Activated naive CD8-positive, alpha-beta T cell treated with anti-CD3 and anti-CD28 coated beads, Interleukin-2, amount 10 ng/mL, durations not matched to agents 7 days and 5 days (primary cell): ENCODE measurements at places on chromosomes 3 and 15. TPM values are rescaled to one million over a fixed set of nuclear protein-coding genes. Genes with fewer than 3 reads are reported as not detected.

- peaks cover 13% of the 10 kb centered on the region for H3K4me1 ChIP-seq
- no peak overlapping the region for H3K4me3 ChIP-seq
- peaks cover 2% of the 10 kb centered on the region for H3K27me3 ChIP-seq
- no peaks in the 10 kb centered on the region for H3K36me3 ChIP-seq
- DNase-seq, result no peak
These were observed 70.5 kb downstream of the POLR2M start for GRCh38 chr15:57777003-57777402.

DNA sequence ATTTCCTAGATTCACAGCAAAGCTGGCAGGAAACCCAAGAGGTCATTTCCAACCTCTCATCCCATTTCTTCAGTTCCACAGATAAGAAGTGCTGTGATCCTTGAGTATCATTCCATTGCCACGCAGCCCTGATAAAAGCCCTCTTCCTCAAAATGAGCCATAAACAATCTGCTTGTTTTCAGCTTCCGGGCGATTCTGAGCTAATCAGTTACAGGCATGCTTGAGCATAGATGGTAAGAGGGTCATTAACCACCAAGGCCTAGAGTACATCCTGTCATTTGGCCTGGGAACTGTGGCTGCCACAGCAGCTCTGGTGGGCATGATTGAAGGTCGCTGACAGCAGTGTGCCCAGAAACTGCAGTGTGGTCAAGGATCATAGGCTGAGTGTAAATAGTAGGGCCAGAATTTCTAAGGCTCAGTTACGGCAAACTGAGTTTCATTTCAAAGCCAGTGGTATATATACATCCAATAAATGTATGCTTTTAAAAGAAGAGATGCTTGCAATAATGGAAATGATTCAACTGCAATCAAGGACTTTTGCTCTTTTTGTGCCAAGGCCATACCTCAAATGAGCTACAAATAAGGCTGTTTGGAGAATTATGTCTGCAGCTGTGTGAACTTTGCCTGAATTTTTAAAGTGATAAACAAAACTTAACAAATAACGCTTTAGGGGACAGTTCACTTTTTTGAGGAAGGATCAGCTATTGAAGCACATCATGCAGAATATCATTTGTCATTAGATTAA, 47.3 kb downstream of the P3H2 start:
- DNase-seq, result no peak
- H3K4me1 ChIP-seq, result no peaks in the 10 kb centered on the region
- H3K4me3 ChIP-seq, result no peak overlapping the region
- no peaks in the 10 kb centered on the region for H3K36me3 ChIP-seq
- peaks cover 4% of the 10 kb centered on the region for H3K27me3 ChIP-seq
- H3K27ac ChIP-seq, result no peak overlapping the region

UBAP1L gene
- total RNA-seq, result 6.1 TPM

GRCh38 chr15:56272454-56272853, 28.8 kb upstream of the RFX7 start:
- H3K27ac ChIP-seq, result no peak overlapping the region
- no peaks in the 10 kb centered on the region for H3K27me3 ChIP-seq
- H3K4me1 ChIP-seq, result no peaks in the 10 kb centered on the region

DNA sequence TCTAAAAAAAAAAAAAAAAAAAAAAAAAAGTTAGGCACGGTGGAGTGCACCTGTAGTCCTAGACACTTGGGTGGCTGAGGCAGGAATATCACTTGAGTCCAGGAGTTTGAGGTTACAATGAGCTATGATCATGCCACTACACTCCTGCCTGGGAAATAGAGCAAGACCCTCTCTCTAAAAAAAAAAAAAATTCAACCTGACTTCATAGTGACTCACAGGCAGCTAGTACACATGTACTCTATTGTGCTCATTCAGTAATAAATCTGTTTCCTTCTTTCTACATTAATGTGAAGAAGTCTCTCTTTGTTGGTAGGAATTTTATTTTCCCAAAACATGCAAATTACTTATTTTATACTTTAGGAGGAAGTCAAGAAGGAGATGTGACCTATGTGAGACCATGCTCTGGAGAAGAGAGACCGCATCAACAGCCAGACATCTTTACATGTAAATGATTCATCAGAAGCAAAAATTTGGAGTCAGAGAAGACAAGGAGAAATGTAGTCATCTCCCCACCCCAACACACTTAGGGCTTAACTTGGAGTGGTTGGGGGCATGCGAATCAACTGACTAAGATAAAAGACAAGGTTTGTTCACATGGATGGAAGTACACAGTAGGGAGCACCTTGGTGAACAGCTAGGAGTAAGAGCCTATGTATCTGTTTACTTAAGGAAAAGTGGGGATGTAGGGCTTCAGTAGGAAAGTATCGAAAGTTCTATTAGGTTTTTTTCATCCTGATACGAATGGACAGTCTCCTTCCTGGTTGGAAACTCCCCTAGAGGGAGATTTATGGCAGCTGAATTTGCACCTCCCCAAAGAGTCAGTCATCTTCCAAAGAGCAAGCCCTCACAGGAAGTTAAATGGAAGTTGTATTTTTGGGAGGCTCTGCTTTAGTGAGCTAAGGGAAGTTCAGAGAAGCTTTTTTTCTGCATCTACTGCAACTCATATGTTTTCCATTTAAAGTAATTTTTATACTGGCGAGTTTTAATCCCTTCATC, 23.0 kb upstream of the NMD3 start:
- peaks cover 2% of the 10 kb centered on the region for H3K36me3 ChIP-seq
- no peaks in the 10 kb centered on the region for H3K4me1 ChIP-seq
- H3K27me3 ChIP-seq, result peaks cover 4% of the 10 kb centered on the region
- no peak overlapping the region for H3K4me3 ChIP-seq
- DNase-seq, result no peak

- H3K4me3 ChIP-seq, result no peak overlapping the region
- no peak overlapping the region for H3K27ac ChIP-seq
- no peak for DNase-seq
- H3K36me3 ChIP-seq, result no peaks in the 10 kb centered on the region
These were observed 553.8 kb downstream of the MAGI1 start for GRCh38 chr3:65484964-65485363.

GRCh38 chr3:173892547-173892946, 495.0 kb downstream of the NLGN1 start:
- DNase-seq, result no peak
- H3K27ac ChIP-seq, result no peak overlapping the region
- no peaks in the 10 kb centered on the region for H3K4me1 ChIP-seq
- no peaks in the 10 kb centered on the region for H3K27me3 ChIP-seq

DNA sequence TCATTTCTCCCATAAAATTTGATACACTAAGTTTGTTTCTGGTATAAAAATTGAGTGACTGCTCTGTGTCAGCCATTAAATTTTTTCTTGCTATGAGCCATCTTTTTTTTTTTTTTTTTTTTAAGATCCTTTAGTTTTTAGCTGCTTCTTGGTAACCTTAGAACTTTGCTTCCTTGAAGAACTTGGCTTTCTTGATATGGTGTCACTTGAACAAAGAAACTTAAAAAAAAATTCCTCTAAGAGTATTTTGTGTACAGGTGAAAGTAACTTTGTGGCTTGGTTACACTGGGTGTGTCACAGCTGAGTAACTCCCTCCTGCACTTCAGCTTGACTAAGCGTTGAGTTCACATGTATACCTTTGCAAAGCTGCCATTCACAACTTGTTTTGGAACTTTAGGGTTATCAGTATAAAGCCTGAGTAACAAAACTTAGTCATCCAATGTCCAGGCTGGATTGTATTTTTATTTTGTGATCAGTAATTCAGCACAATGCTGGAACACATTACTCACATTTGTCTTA, 6.5 kb downstream of the CHD2 start:
- peaks cover 67% of the 10 kb centered on the region for H3K4me1 ChIP-seq
- DNase-seq, result no peak
- H3K36me3 ChIP-seq, result peaks cover 41% of the 10 kb centered on the region

- H3K27ac ChIP-seq, result no peak overlapping the region
- H3K36me3 ChIP-seq, result no peaks in the 10 kb centered on the region
- no peak for DNase-seq
- no peaks in the 10 kb centered on the region for H3K4me1 ChIP-seq
These were observed 154.2 kb upstream of the LINGO1 start for GRCh38 chr15:77786956-77787355.

CLSTN2 gene
- not detected for total RNA-seq

DNA sequence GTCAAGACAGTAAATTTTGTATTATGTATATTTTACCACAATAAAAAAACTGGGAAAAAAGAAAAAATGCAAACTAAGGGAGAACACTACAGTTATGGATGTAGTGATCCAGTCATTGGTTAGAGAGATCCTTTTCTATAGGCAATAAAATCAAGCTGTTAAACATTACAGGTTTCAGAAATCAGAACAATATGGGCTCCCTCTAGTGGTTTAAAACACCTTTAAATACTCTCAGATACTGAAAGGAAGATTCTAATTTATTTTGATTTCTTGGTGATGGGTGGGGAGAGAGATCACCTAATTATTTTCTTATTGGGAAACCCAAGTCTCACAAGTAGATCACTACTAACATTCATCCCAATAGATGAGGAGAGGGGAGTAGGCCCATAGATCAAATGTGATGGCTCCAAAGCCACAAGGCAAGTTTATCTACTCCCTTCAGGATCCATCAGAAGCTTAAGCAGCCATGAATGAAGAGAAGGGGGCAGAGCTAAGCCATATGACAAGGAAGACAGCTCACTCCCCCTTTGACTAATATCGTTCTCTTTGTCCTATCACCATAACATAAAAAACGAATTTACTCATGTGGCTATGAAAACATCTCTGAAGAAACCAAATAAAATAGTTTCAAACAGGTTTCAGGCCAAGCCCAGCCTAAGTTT, 118.6 kb downstream of the ANO10 start:
- H3K36me3 ChIP-seq, result peaks cover 2% of the 10 kb centered on the region
- peaks cover 2% of the 10 kb centered on the region for H3K27me3 ChIP-seq
- H3K4me1 ChIP-seq, result peaks cover 30% of the 10 kb centered on the region
- no peak overlapping the region for H3K4me3 ChIP-seq
- DNase-seq, result no peak

DNA sequence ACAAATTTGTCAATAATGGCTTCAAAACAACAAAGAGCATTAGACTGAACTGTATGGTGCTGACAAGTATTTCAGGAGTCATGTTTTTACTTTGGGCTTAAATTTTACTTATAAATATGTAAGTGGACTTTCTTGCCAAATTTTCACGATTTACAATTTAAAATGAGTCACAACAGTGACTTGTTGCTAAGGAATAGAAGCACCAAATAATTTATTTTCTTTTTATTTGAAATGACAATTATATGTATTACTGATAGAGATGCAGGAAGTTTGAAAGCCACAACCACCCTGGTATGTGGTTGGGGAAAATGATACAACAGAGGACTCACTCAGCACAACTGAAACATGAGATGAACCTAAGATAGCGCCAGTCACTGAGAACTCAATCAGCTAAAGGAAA, 90.3 kb downstream of the FMN1 start:
- no peaks in the 10 kb centered on the region for H3K36me3 ChIP-seq
- no peak overlapping the region for H3K27ac ChIP-seq
- no peak for DNase-seq
- H3K4me3 ChIP-seq, result peak overlapping the region; percentile 55
- peaks cover 18% of the 10 kb centered on the region for H3K27me3 ChIP-seq
- H3K4me1 ChIP-seq, result peaks cover 6% of the 10 kb centered on the region

DNA sequence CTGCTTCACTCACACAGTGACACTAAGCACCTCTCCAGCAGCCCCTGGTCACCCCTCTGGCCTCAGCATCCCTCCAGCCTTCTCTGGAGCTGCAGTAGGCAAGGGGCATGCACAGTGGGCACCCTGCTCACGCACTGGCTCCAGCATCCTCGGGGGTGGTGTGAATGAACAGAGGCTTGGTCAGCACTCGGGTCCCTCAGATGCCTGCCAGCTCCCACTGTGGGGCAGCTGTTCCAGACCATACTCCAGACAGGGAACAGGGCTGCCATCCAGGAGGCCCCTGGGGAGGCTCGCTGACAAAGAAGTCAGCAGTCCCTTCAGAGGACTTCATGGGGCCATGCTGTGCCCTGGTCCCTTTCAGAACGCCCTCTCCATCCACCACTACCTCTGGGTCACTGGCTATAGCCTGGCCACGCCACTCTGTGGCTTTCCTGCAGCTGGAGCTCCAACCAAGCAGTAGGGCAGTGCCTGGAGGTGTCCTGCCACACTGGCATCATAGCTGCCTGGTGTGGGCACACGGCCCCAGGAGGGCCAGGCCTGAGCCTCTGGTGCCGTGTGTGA, 26.3 kb downstream of the ALS2CL start:
- H3K27ac ChIP-seq, result no peak overlapping the region
- H3K36me3 ChIP-seq, result no peaks in the 10 kb centered on the region
- DNase-seq, result no peak
- H3K4me3 ChIP-seq, result no peak overlapping the region
- no peaks in the 10 kb centered on the region for H3K4me1 ChIP-seq

ITIH4 gene
- total RNA-seq, result 29.2 TPM

GPR27 gene
- 0.28 TPM for total RNA-seq

GRCh38 chr3:49803465-49804140, 542 bp downstream of the INKA1 start:
- peaks cover 49% of the 10 kb centered on the region for H3K4me1 ChIP-seq
- peaks cover 24% of the 10 kb centered on the region for H3K27me3 ChIP-seq
- peak overlapping the region; percentile 88 for H3K4me3 ChIP-seq
